A549 (cell line): ENCODE measurements at places on chromosomes 11 and 22.

DNA sequence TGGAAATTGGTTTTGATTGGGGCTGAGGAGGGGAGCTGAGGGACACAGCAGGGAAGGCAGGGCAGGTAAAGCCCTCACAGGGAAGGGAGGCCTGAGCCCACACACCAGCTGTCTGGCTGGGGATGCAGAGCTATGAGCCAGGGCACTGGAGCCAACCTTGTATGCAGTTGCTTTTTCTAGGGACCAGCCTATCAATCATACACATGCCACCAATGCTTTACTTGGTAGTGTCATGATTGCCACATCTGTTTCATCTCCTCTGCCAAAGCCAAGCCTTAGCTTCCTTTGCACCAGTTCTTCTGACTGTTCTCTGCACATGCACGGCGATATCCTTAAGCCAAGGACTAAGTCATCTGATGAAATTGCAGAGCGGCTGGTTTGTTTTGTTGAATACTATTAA, 207.1 kb upstream of the PLET1 start:
- no peak for DNase-seq

GRCh38 chr11:45486461-45486860, 179.0 kb downstream of the CHST1 start:
- no peak for DNase-seq

DNA sequence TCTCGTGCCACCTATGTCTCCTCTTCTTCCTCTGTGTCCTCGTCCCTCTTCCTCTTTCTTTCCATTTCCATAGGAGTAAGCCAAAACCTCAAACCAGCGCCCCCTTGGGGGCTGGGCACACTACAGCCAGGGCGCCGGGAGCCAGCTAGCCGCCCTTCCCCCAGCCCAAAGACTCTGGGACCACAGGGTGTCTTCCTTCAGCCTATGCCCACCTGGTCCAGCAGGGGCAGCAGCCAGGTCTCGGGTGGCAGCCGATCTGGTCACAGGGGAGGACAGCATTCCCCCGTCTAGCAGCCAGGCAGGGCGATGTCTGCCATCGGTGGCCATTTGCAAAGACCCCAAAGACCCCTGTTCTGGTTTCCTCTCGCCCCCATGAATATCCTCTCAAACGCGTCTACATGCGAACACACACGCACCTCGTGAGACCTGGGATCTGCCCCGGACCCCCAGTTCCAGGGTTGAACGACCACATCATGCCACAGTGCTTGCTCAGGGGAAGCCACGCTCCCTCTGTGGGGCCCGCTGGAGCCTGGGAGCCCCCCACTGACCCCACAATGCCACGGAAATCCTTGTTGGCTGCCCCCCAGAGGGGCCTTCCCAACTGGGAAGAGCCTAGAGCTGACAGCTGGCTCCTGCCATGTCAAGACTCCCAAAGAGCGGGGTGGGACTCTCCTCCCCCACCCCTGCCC, 546.0 kb upstream of the CCDC179 start:
- no peak for DNase-seq

DNA sequence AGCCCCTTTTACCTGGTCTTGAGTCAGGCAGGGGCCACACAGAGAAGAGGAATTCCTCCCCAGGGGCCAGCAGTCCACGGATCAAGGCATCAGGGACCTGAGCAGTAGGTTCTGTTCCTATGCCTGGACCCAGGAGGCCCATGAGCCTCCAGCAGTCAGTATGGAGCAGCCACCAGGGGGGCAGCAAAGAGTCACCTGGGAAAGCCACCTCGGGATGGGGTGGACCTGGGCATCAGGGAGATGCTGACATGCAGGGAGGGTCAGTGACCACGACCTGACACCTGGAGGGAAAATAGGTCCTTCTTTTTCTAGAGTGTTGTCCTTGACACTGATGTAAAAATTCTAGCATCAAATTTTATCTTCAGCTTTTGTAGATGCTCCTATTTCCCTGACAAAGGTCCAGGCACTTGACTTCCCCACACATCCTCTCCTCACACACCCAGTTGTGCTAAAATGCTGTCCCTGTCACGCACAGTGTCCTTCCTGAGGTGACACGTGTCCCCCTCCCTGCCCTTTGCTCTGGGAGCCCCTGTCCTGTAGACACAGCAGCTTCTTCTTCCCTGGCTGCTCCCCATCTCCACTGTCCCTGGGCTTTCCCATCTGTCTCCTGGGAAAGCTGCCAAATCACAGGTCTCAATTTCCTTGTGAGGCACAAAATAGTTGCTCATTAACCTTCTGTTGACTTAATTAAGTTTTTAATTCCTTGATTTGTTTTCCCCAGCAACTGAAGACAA, 70.0 kb upstream of the IGLL5 start:
- DNase-seq = no peak

GRCh38 chr11:61129639-61130523, 27.6 kb downstream of the CD5 start:
- DNase-seq = peak; percentile 91

DNA sequence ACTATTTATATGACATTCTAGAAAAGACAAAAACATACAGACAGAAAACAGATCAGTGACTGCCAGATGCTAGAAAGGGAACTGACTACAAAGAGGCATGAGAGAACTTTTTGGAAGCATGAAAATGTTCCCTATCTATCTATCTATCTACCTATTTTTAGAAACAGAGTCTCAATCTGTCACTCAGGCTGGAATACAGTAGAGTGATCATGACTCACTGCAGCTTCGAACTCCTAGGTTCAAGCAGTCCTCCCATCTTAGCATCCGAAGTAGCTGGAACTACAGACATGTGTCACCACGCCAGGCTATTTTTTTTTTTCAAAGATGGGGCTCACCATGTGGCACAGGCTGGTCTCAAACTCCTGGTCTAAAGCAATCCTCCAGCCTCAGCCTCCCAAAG, 6.9 kb downstream of the SBF2 start:
- DNase-seq = no peak

DNA sequence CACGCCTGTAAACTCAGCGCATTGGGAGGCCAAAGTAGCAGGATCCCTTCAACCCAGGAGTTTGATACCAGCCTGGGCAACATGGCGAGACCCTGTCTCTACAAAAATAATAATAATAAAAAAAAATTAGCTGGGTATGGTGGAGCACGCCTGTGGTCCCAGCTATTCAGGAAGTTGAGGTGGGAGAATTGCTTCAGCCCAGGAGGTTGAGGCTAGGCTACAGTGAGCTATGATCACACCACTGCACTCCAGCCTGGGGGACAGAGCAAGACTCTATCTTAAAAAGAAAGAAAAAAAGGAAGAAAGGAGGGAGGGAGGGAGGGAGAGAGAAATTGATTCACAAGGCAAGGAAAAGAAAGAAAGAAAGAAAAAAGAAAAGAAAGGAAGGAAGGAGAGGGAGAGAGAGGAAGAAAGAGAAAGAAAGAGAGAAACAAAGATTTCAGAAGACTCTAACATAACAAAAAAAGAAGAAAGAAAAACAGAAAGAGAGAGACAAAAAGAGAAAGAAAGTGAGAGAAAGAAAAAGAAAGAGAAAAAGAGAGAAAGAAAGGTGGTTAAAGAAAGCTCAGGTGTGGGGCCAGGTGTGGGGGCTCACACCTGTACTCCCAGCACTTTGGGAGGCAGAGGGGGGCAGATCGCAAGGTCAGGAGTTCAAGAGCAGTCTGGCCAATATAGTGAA, 37.3 kb upstream of the MYH9 start:
- no peak for DNase-seq

GRCh38 chr11:22407921-22408320, 69.7 kb downstream of the SLC17A6 start:
- DNase-seq = no peak

DNA sequence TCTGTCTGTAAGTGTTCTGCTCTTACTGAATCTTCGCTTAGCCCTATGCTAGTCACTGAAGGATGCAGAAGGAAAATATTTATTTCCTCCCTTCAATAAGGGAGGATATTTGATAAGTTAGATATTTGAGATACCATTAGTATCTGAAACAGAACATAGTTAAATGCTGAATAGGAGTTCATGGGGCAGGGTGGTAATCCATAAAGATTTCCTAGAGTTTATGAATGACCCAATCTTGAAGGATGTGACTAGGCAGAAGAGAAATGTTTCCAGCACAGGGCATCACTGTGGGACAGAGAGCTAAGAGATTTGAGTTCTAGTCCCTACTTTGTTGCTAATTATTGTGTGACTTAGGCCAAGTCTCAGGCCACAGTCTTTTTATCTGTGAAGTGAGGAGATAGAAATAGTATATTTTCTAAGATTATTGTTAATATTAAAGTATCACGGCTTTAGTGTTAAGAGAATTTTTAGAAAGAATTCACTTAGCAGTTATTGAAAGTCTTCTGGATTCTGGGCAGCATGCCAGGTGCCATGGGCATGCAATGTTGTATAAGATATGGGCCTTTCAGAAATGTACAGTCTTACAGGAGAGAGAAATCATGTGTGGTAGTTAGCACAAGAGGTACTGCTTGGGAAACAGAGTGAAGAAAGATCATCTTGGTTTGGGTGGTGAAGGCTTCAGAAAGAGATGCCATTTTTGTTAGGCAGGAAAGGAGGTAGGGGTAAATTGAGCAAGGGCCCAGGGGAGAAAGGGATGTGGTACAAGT, 24.0 kb downstream of the SWAP70 start:
- no peak for DNase-seq

DNA sequence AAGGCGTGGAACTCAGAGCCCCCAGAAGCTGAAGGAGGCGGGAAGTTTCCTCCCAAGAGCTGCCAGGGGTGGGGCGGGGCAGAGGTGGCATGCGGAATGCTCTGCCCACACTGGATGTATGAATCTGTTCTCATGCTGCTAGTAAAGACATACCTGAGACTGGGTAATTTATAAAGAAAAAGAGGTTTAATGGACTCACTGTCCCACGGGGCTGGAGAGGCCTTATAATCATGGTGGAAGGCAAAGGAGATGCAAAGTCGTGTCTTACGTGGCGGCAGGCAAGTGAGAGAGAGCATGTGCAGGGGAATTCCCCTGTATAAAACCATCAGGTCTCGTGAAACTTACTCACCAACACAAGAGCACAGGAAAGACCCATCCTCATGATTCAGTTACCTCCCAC, 57.6 kb downstream of the SMIM38 start:
- no peak for DNase-seq

DNA sequence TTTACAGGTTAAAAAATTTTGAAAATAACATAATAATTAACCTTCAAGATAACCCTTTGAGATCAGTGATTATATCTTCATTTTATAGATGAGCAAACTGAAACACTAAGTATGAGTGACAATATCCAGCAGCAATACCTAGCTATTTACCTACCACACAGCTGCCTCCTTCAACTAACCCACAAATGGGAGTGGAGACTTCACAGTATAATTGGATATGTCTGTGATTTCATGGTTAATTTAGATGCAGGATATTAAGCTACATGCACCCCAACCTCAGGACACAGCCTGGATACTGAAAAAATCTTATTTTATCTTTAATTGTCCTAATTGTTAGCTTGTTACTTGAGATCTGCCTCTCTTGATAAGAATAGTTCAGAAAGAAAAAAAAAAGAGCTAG, 297.2 kb upstream of the ANO5 start:
- no peak for DNase-seq

GRCh38 chr11:117829369-117829725, 4.8 kb upstream of the FXYD2 start:
- no peak for DNase-seq

GRCh38 chr11:111612224-111612623, 10.0 kb downstream of the SIK2 start:
- DNase-seq = no peak

GRCh38 chr11:16989554-16989953, 24.7 kb downstream of the PLEKHA7 start:
- DNase-seq = no peak

- DNase-seq = no peak
Measured at GRCh38 chr11:125990244-125990643, 44.4 kb downstream of the VSIG10L2 start.

- DNase-seq = peak; percentile 18
Measured at GRCh38 chr11:100827934-100828661, 141.0 kb downstream of the ARHGAP42 start.

- no peak for DNase-seq
Measured at GRCh38 chr22:31692186-31692886, 30.3 kb upstream of the PISD start.

DNA sequence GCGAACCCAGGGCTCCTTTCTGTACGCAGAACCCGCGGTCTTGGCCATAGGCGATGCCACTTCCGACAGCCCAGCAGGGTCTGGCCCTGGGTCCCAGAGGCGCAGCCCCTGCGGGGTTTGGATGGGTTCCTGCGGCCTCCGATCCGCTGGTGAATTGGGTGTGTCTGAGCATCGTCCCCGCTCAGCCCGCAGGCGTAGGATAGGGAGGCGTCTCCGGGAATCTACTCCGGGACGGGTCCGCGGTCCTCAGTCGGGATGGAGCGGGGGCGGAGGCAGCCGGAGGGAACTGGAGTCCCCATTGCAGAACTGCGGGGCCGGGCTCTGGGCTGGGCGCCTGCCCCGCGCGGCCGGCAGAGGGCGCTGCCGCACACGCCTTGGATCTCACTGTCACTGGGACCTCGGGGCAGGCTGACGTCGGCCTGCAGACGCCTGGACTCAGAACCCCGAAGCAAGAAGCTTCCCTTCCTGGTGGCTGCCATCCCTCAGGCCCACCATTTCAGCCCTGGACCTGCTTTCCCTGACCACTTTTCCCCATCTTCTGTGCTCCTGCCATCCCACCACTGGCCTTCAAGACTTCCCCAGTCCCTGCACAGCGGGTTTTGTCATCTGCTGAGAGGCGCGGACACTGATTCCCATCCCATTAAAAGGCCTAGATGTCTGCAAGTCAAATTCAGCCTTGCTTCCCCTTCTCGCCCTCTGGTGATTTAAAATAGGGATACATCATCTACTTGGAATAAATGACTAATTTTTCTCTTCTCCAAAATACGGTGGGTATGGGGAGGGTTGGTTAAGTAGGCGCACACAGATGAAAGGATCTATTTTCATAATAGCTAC, 38.3 kb upstream of the CREB3L1 start:
- DNase-seq = peak; percentile 86

DNA sequence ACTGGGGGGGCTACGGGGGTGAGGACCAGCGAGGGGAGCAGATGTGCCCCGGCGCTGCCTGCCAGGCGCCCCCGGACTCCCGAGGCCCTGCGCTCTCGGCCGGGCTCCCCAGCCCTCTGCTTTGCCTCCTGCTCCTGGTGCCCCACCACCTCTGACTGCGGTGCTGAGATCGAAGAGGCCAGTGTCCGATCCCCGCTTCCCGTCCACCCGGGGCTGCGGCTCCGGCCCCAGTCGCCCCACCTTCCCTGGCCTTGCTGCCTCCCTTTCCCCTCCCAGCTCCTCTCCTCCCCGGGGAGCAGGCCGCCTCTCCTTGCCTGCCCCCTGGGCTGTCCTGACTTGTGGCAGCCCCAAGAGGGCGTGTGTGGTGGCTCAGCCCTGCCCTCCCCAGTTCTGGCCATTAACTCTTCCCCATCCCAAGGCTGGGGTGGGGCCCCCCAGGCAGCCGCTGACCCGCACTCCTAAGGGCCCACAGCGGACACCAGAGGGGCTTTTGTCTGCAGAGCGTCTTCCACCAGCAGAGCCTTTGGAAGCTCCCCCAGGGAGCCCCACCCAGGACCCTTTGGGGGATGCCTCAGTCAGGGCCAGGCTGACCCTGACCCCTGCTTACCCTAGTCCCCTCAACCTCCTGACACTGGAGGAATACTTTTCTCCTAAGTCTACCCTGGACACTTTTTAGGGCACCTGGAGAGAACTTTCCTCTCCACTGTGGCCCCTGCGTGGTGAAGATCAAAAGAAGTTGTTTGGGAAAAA, 16.6 kb downstream of the RTN4RL2 start:
- DNase-seq = peak; percentile 75

GRCh38 chr11:20026629-20027555, 133.4 kb downstream of the DBX1 start:
- DNase-seq = no peak

GRCh38 chr22:26429458-26430286, 612 bp downstream of the ASPHD2 start:
- no peak for DNase-seq
